Stimulated activated CD4-positive, alpha-beta T cell treated with anti-CD3 and anti-CD28 coated beads, TNF-alpha, amount 100 ng/mL, for 4 hours (primary cell): ENCODE measurements at places on chromosomes 6 and 20.

DNA sequence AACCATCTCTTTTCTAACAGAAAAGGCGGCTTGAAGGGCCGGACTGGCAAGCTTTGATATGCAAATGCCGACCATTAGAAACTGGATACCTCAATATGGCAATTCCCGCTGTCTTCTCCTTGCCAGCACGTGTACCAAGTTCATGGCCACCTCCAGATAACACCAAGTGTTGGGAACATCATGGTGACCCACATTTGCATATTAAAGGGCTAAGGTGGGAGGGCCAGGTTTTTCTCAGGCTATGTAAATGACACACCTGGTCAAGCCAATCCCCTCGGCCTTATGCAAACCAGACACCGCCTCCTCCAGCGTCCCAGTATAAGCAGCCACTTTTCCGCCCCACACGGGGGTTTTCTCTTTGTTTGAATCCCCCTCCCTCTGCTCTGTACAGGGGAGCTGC lies 110.7 kb downstream of the DACT2 start:
- no peak for DNase-seq

GRCh38 chr6:130396722-130397121 lies 30.9 kb downstream of the TMEM200A start:
- no peak for DNase-seq

DNA sequence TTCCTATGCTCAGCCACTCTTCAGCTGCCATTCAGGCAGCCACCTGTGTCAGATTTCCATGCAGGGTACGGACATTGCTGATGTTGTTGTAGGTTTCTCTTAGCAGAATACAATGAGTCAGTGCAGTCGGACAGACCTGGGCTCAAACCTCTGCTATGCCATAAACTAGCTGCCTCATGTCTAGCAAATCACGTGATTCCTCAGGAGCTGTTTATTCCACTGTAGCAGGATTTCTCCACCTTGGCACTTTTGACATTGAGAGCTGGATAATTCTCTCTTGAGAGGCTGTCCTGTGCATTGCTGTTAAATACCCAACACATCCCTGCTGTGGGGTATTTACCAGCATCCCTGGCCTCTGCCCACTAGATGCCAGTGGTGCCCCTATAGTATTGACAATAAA lies 413.8 kb upstream of the CDH4 start:
- DNase-seq, result no peak

GRCh38 chr20:17172836-17173516 lies 53.9 kb upstream of the PCSK2 start:
- DNase-seq, result no peak

- no peak for DNase-seq
Observed at GRCh38 chr6:55675941-55676340, 96.9 kb upstream of the HMGCLL1 start.

- DNase-seq, result no peak
Observed at GRCh38 chr6:155377061-155377460, 62.8 kb upstream of the TFB1M start.

DNA sequence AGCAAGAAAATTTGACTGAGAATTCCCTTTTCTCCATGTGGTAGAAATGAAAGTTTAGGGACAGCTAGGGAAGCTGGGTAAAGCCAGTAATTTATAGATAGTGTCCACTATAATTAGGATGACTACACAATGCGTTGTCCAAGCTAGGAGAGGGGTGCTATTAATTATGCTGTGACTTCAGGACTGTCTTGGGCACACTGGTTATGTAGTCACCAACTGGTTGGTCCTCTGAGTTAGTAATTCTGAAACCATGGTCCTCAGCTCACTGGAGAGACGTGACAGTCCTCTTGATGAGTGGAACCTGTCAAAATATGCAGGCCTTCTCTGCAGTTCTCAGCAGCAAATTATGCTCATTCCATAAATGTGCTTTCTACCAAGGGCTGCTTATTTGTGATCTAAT lies 94.6 kb upstream of the ENPP5 start:
- no peak for DNase-seq

DNA sequence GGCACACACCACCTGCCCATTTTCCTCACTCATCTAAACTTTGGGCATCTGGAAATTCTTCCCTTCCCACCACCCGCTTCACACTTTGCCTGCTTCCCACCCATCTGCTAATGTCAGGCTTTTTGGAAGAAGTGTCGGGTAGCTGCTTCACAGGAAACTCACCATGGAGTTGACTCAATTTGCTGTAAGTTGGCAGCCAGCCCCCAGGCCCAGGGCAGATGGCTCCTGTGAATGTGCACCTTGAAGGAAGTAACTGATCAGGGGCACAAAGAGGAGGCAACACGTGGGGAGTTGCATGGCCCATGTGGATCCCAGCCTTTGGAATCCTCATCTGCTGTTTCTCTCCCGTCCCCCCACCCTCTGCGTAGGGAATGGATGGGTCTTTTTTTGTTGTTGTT lies 87.3 kb downstream of the PPP1R14C start:
- no peak for DNase-seq

GRCh38 chr6:7555671-7556070 lies 14.2 kb downstream of the DSP start:
- no peak for DNase-seq

- DNase-seq, result no peak
Observed at GRCh38 chr6:33739571-33739970, 7.1 kb downstream of the IP6K3 start.

DNA sequence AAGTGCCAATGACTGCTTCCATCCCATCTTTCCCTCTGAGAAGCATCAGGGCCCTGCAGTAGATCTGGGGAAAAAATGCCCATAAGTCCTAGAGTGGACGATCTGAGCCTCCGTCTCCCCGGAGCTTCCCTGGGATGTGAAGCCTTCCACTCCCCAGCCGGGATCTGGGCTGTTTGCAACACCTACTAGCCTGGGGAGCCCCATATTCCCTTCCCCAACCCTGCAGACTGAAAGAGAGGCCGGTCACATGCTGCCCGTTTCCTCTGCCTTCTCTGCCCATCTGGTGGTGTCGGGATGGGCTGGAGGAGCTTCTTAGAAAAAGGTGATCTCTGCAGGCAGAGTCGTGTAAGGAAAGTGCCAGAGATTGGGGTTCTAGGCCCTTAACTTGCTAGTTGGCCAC lies 1.1 kb downstream of the SNPH start:
- DNase-seq, result no peak

GRCh38 chr6:140059947-140060346 lies 685.5 kb upstream of the CITED2 start:
- DNase-seq, result no peak

- no peak for DNase-seq
Observed at GRCh38 chr6:33602180-33602579, 18.9 kb upstream of the ITPR3 start.

DNA sequence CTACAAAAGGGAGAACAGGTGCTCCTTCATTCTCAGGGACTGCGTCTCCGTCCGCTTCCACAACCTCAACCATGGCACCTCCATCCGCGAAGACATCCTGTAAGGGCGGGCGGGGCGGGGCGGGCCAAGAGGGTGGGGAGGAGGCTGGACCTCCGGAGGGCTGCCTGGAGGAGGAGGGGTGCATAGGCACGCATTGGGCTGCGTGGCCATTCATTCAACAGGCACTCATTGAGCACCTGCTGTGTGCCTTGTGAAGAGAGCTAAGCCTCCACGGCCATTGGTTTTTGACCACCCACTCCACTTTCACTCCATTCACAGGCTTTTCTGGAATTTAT lies 435 bp downstream of the ZSWIM3 start:
- no peak for DNase-seq

GRCh38 chr6:65680232-65680631 lies 26.8 kb downstream of the EYS start:
- DNase-seq, result no peak

GRCh38 chr6:75085931-75086635 lies 119.8 kb downstream of the COL12A1 start:
- no peak for DNase-seq

DNA sequence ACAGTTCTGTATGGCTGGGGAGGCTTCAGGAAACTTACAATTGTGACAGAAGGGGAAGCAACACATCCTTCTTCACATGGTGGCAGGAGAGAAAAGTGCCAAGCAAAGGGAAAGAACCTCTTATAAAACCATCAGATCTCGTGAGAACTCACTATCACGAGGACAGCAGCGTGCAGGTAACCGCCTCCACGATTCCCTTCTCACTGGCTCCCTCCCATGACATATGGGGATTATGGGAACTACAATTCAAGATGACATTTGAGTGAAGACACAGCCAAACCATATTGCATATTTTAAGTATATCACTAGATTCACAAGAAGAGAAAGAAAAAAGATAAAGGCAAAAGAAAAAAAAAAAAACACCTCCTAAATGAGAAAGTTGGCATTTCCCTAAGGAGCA lies 431.9 kb upstream of the RGS17 start:
- no peak for DNase-seq

- DNase-seq, result no peak
Observed at GRCh38 chr20:60467078-60467477, 508.9 kb downstream of the CDH26 start.

- DNase-seq, result no peak
Observed at GRCh38 chr20:25036331-25036936, 21.5 kb downstream of the ACSS1 start.

- no peak for DNase-seq
Observed at GRCh38 chr20:60788070-60788469, 464.0 kb upstream of the CDH4 start.

- no peak for DNase-seq
Observed at GRCh38 chr6:105907991-105908390, 178.1 kb upstream of the PRDM1 start.

GRCh38 chr20:47586649-47587294 lies 85.1 kb downstream of the NCOA3 start:
- DNase-seq, result no peak

- DNase-seq, result no peak
Observed at GRCh38 chr6:20778912-20779311, 244.7 kb downstream of the CDKAL1 start.

- DNase-seq, result no peak
Observed at GRCh38 chr6:34272013-34272926, 23.5 kb upstream of the SMIM29 start.

- DNase-seq, result no peak
Observed at GRCh38 chr20:52004715-52005114, 186.9 kb downstream of the ZFP64 start.

- DNase-seq, result no peak
Observed at GRCh38 chr6:105648276-105648675, 245.4 kb upstream of the PREP start.

DNA sequence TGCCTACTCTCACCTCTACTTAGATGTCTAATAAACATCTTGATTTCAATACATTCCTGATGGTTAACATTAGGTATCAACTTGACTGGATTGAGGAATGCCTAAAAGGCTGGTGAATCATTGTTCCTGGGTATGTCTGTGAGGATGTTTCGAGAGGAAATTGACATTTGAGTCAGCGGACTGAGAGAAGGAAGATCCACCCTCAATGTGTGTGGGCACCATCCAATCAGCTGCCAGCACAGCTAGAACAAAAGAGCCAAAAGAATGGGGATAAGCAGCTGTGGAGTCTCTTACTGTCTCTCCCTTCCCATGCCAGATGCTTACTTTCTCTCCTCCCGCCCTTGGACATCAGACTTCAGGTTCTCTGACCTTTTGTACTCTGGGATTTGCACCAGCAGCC lies 128.6 kb upstream of the HS3ST5 start:
- DNase-seq, result no peak

DNA sequence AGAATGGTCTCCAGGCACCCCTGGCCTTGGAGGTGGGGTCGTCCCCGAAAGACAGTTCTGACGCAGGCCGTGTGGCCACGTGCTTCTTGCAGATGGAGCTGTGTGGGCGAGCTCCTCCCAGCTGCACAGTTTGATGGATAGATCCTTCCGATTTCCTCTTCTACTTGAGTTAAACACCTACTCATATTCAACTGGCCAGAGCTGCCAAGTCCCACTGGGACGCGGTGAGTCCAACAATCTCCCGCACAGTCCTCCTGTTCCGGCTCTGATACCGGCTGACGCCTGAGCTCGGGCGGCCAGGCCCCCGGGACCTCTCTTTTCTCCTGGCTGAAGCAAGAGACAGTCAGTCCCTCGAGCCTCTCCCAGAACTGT lies 57.9 kb upstream of the DACT2 start:
- DNase-seq, result no peak

GRCh38 chr20:8795404-8795803 lies 273.5 kb upstream of the PLCB4 start:
- DNase-seq, result no peak

DNA sequence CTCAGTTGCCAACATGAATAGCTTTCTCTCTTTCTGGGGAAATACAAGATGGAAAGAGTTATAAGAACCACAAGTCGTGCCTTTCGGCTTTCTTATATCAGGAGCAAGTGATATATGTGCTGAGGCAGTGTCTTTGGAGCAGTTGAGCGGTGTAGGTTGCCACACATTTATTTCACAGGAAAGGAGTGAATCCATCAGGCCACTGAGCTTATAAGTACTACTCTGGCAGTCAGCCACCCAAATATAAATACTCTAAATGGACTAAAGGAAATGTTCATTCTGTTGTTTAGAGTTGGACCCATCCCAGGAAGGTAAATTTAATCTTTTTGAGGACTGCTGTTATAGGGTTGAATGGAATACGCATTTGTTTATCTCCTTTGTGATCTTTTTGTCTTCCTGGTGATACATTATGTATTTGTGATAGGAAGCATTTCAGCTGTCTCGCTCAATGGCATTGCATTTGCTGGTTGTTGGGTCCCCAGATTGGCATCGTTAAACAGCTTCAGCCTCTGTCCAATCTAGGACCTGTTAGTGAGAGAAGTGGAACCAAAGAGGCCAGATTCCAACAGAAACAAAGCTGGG lies 139.7 kb downstream of the SOBP start:
- no peak for DNase-seq

- no peak for DNase-seq
Observed at GRCh38 chr6:135087403-135087802, 32.8 kb upstream of the HBS1L start.

DNA sequence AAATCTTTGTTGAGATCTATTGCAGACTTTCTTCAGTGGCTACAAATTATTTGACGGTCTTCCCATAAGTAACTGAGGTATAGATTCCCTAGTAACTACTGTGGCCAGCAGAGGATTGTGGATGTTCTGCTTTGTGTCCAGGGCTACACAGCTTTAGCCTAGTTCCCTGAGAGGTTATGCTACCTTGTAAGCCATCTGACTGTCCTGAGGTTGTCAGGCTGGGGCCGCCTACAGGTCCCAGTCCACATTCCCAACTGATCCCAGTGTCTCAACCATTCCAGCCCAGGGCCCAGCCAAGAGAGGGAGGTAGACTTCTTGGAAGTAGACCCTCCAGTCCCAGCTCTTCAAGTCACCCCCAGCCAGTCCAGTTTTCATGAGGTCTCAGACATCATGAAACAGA lies 57.7 kb downstream of the BANF2 start:
- no peak for DNase-seq

DNA sequence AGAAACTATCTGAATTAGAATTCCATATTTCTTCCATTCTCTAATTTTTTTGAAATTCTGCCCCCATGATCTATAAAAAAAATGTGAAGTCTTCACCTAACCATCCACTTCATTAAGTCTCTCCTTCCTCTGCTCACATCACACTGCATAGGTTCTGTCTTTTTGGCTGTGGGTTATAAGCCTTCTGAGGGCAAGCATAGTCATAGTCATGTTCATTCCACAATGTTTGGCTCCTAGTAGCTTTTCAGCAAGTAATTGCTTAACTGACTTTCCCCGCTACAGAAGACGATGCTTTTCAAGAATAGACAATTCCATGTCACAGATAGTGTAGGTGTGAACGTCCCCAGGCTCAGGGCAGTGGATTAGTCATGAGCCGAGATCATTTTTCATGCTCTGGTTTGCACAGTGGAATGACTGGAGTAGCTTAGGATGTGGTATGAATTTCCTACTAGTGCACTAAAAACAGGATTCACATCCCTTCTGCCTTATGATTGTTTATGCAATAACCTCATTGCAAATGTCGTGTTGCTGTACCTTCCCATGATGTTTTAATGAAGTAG lies 29.1 kb downstream of the WRNIP1 start:
- no peak for DNase-seq

GRCh38 chr6:56416247-56416646 lies 168.9 kb upstream of the COL21A1 start:
- no peak for DNase-seq
